ENCODE measurements at places on chromosomes 12 and 14.

GRCh38 chr12:9725213-9725870 lies 7.6 kb downstream of the CLECL1 start:
- no peak for DNase-seq

- no peak for DNase-seq
Measured at GRCh38 chr14:21096438-21096837, 2.0 kb downstream of the ZNF219 start.

GRCh38 chr14:24928386-24928900 lies 121.5 kb downstream of the STXBP6 start:
- no peak for DNase-seq

GRCh38 chr12:92574051-92574783 lies 128.6 kb upstream of the PLEKHG7 start:
- DNase-seq = no peak

DNA sequence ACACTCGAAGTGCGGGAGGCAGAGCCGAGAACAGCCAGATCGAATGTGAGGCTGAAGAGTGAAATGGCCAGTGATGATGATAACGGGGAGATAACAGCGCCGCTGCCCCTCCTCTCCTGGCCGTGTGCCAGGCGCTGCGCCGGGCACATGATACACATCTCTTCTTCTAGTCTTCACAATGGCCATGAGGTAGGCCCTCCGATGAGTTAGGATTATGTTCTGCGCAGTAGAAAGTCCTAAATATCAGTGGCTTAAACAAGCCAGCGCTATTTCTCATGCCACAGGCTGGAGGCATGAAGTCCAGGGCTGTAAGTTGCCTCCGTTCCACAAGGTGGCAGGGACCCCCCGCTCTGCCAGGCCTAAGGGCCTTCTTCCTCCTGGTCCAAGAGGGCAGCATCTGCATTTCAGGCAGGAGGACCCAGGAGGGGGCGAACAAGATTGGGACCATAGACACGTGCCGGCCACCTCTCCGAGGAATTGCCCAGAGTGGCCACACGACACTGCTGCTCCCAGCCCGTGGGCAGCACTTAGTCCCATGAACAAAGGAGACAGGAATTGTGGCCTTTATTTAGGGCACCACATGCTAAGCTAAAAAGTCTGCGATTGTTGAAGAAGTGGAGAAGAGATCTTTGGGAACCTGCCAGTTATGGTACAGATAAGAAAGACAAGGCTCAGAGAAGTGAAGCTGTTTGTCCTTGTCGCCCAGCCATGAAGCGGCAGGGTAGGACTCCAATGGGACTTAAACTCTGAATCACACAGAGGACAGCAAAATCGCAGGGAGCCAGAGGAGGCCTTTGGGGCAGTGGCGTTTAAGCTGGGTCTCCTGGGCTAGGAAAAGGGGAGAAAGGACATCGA lies 10.9 kb upstream of the HVCN1 start:
- DNase-seq = no peak

- DNase-seq = no peak
Measured at GRCh38 chr12:53481939-53482586, 17.2 kb downstream of the MAP3K12 start.

DNA sequence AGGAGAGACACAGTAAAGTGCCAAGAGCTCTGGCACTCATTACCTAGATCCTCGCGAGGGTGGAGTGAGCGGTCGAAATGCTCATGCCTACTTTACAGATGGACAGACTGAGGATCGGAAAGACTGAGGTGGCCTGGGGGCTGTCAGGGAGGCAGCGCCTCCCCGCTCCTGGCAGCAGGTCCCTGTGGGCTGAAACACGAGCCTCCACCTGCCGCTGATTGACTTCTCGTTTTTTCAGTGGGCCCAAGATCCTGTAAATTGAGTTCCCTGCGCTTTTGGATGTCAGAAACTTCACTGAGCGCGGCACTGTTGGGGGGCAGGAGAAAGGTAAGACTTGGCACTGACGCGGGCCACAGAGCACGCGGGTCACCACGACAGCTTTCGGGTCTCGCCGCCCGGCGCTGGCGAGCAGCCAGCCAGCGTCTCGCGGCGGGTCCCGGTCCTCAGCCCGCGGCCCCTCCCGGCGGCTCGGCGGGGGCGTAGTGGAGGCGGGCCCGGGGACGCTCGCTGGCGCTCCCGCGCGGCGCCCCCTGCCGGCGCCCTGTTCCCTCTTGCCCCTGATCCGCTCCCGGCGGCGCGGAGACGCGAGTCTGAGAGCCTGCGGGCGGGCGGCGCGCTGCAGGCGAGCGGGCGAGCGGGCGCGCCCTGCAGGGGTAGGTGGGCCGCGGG lies 552 bp upstream of the SCN8A start:
- DNase-seq = peak; percentile 57

DNA sequence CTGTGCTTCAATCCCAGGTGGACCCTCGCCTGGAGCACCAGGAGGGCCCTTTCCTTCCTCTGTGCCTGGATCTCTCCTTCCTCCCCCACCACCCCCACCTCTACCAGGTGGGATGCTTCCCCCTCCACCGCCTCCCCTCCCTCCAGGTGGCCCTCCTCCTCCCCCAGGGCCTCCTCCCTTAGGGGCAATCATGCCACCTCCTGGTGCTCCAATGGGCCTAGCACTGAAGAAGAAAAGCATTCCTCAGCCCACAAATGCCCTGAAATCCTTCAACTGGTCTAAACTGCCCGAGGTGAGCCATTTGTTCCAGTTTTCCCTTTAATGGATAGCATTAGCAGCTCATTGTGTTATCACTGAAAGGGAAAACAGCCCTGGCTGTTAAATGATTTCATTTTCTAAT lies 134.0 kb downstream of the GPR135 start:
- no peak for DNase-seq
